ENCODE measurements at places on chromosomes 4 and X. TPM values are rescaled to one million over a fixed set of nuclear protein-coding genes. Genes with fewer than 3 reads are reported as not detected.

Gene GRID2
- total RNA-seq: 42.9 TPM

Gene FAM9C
- not detected for total RNA-seq

Gene BBS7
- total RNA-seq: 51.0 TPM

Gene CENPVL2
- 2.5 TPM for total RNA-seq

Gene PFKFB1
- 0.31 TPM for total RNA-seq

Measured in parietal lobe (tissue), 2 donors.